T-helper 22 cell (primary cell): ENCODE measurements at places on chromosomes 5 and 9.

GRCh38 chr9:128160603-128160987, 530 bp downstream of the BBLN start:
- DNase-seq: no peak

GRCh38 chr9:38073882-38074281, 4.9 kb upstream of the SHB start:
- DNase-seq: no peak

DNA sequence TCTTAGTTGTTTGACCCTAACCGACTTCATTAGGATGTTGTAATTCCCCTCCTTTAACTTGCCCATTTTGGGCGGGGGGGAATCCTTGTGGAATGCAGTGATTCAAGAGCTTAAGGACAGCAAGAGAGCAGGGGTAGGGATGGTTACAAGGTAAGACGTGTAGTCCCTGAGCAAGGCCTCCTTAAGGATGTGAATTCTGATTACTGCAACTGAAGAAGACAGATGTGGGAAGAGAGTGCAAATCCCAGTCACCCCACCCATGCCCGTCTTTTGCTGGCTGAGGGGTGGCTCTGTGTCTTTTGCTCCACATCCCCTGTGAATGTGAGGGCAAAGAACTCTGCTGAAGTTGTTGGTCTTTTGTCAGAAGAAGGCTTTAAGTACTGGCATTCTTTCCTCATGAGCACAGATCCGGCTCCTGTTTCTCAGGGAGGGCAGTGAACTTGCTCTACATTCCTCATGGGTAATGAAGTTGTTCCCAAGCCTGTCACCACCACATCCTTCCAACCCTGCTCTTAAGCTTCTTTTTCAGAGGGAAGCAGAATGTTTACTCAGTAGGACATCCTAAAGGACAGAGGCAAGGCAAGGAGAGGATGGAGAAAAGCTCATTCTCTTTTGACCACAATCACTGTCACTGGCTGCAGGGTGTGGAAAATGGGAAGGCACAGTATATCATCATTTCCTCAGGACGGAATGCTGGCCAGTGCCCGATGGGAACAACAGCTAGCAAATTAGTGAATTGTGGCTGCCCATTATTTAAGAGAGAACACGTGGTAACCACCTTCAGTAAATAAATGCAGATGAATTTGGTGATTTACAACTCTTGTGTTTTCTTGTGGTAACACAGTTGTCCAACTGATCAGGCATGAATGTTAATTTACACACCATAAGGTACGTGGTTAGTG, 61.5 kb downstream of the RAI14 start:
- DNase-seq: no peak

DNA sequence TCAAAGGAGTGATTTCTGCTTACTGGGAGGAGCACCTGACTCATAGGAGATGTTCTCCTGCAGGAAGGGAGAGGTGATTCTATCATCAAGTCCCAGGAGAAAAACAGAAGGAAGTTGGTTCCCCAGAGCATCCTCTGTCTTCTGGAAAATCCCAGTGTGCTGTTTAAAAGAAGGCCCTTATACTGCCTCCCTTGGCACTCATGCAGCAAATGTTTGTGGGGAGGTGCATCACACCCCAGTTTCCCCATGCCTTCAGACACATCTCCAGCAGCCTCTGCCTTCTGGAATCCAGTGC, 63.1 kb downstream of the PPARGC1B start:
- DNase-seq: no peak

- no peak for DNase-seq
Observed at GRCh38 chr5:94893412-94894135, 275.1 kb downstream of the SLF1 start.

DNA sequence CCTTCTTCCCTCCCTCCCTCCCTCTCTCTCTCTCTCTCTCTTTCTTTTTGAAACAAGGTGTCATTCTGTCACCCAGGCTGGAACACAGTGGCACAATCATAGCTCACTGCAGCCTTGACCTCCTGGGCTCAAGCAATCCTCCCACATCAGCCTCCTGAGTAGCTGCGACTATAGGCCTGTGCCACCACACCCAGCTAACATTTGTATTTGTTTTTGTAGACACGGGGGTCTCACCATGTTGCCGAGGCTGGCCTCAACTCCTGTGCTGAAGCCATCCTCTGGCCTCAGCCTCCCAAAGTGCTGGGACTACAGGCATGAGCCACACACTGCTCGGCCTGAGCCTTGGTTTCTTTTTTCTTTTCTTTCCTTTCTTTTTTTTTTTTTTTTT, 45.8 kb downstream of the PLPP7 start:
- DNase-seq: no peak

- DNase-seq: no peak
Observed at GRCh38 chr5:151098768-151099121, 17.9 kb upstream of the TNIP1 start.

DNA sequence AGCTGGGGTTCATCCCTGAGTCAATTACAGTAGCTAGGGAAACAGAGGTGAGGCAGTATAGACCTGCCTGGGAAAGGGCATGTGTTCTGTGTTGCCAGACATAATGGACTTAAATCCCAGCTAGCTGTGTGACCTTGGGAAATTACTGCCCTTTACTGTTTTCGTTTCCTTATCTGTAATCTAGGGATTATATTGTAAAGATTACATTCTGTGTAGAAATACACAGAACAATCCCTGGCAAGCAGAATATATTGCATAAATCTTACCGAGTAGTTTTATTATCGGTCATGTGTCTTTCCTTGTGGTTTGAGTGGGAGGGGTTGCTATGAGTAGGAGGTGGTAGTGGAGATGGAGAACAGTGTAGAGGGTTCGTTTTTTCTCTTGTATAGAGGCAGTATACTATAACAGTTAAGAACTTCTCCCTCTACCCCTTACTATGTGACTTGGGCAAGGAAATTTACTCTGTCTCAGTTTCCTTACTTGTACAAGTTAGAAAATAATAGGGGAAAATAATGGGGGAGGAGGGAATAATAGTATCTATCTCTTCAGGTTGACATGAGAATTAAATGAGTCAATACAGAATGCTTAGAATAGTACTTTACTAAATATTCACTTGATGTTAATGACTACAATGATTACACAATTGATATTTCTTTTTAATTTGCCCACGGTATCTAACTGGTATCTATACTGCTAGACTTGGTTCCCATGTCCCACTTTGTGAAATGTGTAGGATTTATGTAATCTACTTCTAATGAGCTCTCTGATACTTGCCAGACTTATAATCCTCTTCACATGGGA, 7.1 kb upstream of the DMXL1 start:
- no peak for DNase-seq

DNA sequence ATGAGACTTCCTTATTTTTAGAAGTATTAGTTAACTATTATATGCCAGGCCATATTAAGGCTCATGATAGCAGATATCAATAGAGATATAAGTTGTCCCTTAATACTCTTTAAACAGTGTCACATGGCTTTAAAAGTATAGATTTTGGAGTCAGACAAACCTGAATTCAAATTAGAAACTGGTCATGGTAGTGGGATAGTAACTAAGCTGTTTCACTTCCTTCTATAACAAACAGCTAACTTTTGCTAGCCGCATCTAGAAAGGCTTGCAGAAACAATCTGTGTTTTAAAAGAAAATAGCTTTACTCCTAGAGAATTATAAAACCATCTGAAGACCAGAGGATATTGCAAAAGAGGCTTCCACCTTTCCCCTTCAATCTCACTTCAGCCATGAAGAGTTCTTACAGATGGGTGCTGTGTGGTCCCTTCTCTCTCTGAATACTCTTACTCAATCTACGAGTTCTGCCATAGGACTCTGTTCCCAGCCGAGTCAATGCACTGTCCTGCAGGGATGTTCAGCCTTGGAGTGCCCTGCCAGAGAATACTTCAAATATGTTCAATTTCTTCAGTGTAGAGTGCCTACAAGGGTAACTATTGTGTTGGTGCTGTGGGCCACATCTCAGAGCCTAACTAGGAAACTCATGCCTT, 810.2 kb downstream of the EFNA5 start:
- no peak for DNase-seq

GRCh38 chr9:82488313-82489200, 500.0 kb downstream of the SPATA31D1 start:
- no peak for DNase-seq

- no peak for DNase-seq
Observed at GRCh38 chr9:14151451-14151850, 162.5 kb downstream of the NFIB start.
